ENCODE measurements at places on chromosomes 5 and 9.

DNA sequence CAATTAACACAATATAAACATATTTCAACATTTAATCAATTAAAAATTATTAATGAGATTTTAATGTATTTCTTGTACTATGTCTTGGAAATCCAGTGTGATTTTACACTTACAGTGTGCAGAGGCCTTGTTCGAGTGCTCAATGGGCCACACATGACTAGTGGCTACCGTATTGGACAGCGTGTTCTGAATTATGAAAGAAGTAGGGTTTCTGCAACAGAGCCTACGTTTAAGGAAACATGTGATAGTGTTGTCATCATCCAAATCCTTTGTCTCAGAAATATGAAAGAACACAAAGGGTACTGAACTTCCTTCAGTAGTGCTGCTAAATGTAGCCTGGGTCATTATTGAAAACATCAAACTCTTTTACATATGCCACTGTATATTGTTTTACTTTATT is 29.5 kb downstream of the NPR3 start:
- no peak overlapping the region for H3K27ac ChIP-seq
- H3K36me3 ChIP-seq, result no peaks in the 10 kb centered on the region
- H3K4me1 ChIP-seq, result no peaks in the 10 kb centered on the region
- H3K4me3 ChIP-seq, result no peak overlapping the region

DNA sequence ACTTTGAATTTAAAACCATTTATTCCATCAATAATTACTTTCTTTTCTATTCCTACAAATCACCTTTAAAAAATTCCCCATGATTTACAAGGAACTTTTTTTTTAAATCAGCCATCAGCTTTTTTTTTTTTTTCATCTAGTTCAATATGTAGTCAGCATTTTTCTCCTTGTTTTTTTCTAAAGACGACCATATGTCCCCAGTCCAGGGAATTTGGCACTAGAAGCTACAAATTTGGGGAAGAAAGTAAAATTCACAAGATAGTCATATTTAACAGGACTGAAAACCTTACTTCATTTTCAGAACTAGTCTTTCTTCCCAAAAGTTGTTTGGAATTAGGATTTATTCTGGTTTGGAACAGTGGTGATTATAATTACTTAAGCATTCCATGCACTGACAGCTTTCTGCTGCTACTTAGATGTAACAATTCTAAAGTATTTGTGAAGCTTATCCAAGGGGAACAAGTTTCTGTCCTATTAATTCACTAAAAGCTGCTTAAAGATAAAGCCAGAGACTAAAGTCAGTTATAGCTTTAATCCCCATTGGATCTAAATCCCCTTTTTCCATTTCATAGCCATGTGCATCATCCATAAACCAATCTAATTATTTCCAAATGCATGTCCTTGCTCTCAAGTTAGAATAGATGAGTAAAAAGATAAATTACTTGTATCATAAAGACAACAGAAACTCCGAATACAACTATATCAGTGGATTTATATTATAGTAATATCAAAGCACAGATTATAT is 7.4 kb upstream of the SNCAIP start:
- H3K36me3 ChIP-seq, result no peaks in the 10 kb centered on the region
- no peak overlapping the region for H3K27ac ChIP-seq
- H3K4me1 ChIP-seq, result no peaks in the 10 kb centered on the region

DNA sequence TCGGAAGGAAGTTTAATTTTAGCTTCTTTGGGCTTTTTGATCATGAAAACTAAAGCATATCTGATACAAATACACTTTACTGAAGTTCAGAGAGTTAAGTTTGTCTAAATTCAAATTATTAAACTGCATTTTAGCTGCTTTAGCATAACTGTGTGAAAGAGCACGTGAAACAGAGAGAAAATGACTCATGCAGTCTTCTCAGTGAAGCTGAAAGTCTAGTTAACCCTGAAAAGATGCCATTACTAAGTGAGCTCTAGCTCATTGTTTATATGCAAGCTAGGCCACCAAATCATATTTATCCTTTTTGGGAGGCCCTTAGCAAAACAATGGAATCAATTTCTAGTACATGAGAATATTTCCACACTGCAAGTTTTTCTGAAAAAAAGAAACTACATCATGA is 27.6 kb downstream of the TPD52L3 start:
- no peaks in the 10 kb centered on the region for H3K36me3 ChIP-seq
- no peak for DNase-seq
- H3K27me3 ChIP-seq, result no peaks in the 10 kb centered on the region
- no peak overlapping the region for H3K27ac ChIP-seq
- H3K4me1 ChIP-seq, result no peaks in the 10 kb centered on the region

- DNase-seq, result no peak
- no peak overlapping the region for H3K27ac ChIP-seq
- H3K4me1 ChIP-seq, result peaks cover 6% of the 10 kb centered on the region
- H3K27me3 ChIP-seq, result no peaks in the 10 kb centered on the region
Observed at GRCh38 chr5:176547802-176548201, 1.3 kb upstream of the CDHR2 start.
